Panc1 (cell line): ENCODE measurements at places on chromosomes 2 and 18.

DNA sequence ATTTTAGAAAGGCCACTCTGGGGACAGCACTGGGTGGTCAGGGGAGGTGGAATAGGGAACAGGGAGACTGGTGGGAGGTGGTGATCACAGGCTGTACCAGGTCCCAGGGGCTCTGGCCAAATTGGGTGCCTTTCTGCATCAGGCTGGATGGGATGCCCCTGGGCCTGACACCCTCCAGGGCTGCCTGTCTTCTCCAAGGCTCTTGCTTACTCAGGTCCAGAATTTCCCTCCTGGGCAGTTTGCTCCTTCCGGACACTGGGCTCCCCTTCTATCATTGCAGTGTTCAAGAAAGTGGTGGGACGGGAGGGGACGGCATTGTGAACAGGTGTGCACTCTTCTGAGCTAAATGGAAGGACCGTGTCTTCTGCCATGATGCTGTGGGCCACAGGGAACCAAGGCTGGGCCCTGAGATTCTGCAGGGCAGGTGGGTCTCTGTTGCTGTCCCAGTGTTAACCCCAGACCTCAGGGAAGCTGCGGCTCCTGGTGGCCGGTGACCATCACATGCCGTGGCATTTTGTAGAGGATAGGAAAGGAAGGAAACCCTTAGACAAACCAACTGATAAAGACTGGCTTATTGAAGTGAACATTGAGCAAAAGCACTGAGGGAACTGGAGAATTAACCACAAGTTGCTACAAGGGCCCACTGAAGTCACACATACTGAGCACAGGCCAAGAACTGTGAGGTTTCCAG, 93.7 kb upstream of the HS6ST1 start:
- DNase-seq, result no peak

DNA sequence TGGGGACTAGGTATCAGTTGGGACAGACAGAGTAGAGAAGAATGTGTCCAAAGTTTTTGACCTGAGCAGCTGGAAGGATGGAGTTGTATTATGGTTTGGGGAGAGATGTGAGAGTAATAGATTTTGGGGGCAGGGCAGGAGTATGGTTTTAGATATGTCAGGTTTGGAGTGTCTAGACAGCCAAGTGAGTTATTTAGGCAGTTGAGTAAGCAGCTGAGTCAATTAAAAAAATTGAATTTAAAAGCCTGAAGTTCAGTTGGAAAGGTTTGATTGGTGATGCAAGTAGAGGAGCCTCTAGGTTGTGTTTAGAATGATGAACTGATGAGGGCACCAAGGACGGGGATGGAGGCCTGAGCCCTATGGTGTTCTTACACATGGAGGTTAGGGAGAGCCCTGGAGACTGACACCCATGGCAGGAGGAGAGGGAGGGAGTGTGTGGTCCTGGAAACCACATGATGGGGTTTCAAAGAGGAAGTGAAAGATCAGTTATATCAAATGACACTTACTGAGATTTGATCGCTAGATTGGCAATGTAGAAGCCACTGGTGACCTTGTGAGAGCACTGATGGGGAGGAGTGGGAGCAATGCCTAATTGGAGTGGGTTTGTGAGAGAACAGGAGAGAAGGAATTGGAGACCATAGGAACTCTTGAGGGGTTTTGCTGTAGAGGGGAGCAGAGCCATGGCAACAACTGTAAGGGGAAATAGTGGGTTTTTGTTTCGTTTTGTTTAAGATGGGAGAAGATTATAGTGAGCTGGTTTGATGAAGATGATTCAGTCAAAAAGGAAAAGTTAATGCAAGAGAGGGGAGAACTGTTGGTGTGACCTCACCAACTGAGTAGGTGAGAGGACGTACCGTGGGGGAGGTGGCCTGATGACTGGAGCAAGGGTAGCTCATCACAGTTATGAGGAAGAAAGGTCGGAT, 10.3 kb downstream of the ITGA6 start:
- DNase-seq, result no peak

DNA sequence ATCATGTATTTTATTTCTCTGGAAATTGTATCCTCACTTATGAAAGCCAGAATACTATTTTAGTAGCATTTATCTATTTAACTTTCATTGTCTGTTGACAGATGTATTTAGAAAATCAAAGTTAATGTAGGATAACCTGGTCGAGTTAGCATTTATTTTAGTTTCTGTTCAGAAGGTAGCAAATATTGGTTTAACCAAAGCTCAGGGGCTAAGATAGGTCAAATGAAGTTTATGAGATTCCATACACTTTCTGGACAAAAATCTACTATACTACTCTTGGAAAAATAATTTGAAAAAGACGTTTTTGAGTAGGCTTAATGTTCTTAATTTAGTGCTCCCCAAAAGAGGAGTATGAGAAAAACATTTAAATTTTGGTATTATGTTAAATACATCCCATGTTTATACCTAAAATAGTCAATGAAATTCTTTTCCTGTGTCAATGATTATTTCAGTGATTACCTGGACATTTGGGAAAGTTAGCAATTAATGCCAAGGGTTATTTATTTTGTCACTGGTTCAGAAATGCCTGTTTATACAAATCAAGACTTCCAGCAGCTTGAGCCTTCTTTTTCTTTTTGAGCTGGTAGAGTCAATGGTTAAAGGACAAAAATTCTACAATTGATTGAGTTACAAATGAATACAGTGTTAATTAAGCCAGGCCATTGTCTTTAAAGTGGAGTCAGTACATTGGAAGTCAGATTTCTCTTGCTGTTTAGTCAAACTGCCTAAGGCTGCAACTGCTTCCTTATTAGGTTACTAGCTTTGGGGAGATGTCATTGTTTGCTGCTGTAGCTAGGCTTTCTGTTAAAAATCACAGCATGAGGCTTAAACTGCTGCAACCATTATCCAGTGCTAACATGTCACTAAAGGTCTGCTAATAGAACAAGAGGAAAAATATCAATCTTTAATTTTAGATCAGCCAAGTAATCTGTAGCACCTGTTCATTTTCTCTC, 182.3 kb downstream of the CAMKMT start:
- DNase-seq, result no peak

GRCh38 chr2:30978044-30978443, 160.2 kb downstream of the GALNT14 start:
- DNase-seq, result no peak

GRCh38 chr2:213161759-213162515, 10.5 kb upstream of the IKZF2 start:
- no peak for DNase-seq

GRCh38 chr2:177334940-177335543, 57.5 kb upstream of the AGPS start:
- DNase-seq, result no peak

- no peak for DNase-seq
Measured at GRCh38 chr2:1791685-1792435, 47.5 kb upstream of the PXDN start.

DNA sequence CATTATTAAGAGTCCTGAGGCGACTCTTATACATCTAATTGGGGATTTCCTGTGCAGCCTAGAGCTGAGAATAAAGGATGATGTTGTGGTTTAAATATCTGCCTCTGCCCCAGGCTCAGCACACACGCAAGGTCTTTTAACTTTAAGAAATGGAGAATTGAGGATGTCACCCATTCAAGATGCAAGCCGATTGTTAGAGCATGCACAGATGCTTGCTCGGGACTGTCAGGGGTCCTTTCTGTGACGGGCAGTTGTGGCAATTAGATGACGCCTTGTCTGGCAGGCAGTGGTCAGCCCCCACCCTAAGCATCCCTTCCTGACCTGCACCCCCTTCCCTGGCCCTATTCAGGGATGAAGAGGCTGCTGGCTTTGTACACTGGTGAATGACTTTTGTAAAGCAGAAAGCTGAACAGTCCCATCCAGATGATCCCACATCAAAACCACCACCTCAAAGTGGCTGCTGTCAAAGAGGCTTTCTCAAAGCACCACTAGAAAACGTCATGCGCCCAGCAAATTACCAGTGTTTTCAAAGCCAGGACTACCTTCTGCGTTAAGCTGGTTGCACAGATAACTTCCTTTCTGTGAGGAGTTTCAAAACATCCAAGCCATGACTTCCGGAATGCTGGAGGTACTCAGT, 23.7 kb downstream of the FAM178B start:
- no peak for DNase-seq

DNA sequence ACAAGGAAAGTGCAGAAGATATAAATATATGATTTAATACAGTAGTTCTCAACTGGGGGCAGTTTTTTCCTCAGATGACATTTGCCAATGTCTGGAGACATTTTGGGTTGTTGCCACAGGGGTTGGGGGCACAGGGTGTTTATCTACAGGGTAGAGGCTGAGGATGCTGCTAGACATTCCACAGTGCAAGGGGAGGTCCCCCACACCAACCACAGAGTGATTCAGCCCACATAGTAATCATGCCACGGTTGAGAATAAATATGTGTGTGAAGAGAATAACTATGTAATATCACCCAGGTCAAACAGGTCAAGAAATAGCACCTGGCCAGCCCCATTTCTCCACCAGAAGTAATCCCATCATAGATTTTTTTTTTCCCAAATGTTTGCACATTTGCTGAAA, 17.9 kb downstream of the DYSF start:
- no peak for DNase-seq

GRCh38 chr2:62803961-62804360, 98.4 kb downstream of the EHBP1 start:
- DNase-seq, result no peak

DNA sequence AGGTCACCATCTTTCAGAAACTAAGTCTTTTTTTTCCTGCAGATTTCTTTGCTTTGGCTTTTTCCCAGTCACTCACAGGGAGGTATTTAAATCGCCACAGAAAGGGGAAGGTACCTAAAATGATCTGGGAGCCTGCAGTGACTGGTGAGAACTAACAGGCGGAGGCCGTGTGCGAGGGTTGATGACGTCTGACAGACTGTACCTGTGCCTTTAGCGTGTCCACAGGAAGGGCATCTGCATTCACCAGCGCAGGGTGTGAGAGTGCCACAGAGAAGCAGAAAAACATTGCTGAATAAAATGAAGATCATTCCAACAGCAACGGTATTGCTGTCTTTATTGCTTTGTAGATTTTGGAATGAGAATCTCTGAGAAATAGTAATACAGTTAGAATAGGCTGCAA, 5.7 kb downstream of the CTDP1 start:
- DNase-seq, result no peak

GRCh38 chr2:21265752-21266151, 142.0 kb downstream of the TDRD15 start:
- no peak for DNase-seq

- DNase-seq, result no peak
Measured at GRCh38 chr2:181411105-181411849, 45.9 kb upstream of the ITGA4 start.
